ENCODE measurements at places on chromosomes 7 and 10.

DNA sequence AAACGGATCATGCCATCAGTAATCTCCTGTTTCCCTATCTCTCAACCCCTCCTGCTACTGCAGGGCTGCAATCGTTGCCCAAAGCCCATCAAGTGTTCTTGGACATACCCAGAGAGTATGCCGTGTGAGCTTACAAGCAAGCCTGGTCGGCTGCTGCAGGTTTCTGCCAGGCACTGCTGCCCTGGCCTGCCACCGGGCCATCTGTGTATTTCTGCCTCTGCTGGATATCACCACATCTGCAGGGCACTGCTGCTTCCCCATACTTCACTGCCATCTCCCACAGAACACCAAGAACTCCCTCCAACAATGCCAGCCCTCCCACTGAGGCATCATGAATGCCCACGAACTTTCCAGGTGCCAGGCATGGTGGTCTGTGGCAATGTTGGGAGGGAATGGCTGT, 138.2 kb upstream of the SORCS3 start:
- no peak for DNase-seq

GRCh38 chr10:72016608-72017300, 52.6 kb downstream of the CHST3 start:
- DNase-seq: no peak

GRCh38 chr10:78919181-78919966, 149.4 kb upstream of the ZMIZ1 start:
- DNase-seq: no peak

DNA sequence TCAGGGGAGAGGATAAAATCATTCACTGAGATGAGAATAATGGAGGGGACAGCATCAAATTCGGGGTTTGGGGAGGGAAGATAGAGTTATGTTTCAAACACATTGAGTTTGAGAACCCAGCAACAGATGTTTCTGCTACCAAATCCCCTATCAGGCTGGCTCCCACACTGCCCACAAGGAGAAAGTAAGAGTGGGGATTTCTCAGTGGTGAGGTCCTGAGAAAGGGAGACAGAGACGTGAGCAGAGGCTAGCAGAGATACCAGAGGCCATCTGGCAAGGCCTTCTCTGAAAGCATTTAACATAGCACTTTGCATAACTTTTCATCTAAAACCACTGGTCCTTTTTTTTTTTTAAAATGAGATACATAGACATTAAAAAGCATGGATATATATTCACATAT, 7.8 kb upstream of the SLF2 start:
- DNase-seq: no peak

DNA sequence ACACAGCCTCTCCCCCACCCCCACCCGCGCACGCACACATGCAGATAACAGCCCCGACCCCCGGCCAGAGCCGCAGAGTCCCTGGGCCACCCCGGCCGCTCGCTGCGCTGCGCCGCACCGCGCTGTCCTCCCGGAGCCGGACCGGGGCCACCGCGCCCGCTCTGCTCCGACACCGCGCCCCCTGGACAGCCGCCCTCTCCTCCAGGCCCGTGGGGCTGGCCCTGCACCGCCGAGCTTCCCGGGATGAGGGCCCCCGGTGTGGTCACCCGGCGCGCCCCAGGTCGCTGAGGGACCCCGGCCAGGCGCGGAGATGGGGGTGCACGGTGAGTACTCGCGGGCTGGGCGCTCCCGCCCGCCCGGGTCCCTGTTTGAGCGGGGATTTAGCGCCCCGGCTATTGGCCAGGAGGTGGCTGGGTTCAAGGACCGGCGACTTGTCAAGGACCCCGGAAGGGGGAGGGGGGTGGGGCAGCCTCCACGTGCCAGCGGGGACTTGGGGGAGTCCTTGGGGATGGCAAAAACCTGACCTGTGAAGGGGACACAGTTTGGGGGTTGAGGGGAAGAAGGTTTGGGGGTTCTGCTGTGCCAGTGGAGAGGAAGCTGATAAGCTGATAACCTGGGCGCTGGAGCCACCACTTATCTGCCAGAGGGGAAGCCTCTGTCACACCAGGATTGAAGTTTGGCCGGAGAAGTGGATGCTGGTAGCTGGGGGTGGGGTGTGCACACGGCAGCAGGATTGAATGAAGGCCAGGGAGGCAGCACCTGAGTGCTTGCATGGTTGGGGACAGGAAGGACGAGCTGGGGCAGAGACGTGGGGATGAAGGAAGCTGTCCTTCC, 620 bp downstream of the EPO start:
- no peak for DNase-seq

- no peak for DNase-seq
Observed at GRCh38 chr10:94223702-94224370, 138.9 kb downstream of the NOC3L start.

GRCh38 chr10:95474228-95475002, 86.8 kb downstream of the SORBS1 start:
- no peak for DNase-seq

DNA sequence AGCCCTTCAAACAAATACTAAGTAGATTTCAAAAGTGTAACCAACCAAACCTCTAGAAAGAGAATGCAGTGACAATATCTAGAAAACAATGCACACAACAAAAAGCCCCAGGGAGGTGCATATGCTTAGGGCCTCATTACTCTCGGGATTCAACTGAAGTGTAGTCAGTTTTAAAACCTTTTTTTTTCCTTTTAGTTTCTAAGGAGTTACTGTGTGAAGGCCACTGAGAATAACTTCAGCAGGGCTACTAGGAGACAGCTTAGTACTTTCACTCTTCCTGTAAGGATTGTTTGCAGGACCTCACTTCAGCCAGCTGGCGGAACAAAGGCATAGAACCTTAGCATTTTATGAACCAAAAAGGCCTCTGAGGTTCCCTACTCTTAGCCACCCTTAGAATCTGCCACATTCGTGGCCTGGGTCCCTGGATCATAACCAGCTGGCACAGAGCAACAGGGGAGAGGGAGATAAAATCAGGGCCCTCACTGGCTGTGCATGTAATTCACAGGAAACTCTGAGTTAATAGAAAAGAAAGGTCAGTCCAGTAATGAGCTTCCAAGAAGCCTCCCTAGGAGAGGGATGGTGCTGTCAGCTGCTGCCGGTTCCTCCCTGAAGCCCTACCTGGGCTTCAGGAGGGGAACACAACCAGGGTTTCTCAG, 3.6 kb downstream of the VOPP1 start:
- DNase-seq: no peak

GRCh38 chr7:25821225-25821624, 330.8 kb upstream of the NFE2L3 start:
- no peak for DNase-seq

DNA sequence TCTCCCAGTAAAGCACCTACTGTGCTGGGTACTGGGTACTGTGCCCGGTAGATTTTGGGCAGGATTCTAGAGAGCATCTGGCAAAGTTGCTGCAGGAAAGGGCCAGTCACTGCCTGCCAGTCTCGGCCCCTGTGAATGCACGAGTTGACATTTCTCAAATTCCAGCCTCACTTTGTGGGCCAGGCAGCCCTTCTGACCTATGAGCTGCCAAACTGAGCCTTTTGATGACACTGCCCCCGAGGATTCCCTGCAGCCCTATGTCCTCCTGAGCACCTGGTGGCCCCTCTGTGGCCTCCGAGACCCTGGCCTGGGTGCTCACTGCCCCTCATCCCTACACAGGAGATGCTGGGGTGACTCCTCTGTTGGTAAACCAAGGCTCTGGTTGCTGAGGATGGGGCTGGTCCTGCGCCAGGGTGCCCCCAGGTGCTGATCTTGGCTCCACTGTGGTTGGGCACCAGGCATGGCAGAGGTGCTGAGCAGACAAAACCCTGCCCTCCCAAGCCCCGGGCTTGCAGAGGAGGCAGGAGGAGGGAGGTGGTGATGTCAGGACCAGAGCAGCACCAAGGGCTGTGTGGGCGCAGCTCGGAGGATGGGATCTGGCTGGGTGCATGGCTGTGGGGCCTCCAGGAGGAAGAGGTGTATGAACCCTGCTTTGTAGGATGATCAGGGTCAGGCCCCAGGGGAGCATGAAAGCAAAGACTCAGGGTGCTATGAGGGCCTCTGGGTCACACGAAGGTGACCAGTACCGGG, 16.2 kb downstream of the LHPP start:
- DNase-seq: no peak

- DNase-seq: no peak
Observed at GRCh38 chr7:83782628-83783027, 133.7 kb upstream of the SEMA3E start.

- DNase-seq: no peak
Observed at GRCh38 chr10:36269222-36269621, 627.1 kb upstream of the FZD8 start.

DNA sequence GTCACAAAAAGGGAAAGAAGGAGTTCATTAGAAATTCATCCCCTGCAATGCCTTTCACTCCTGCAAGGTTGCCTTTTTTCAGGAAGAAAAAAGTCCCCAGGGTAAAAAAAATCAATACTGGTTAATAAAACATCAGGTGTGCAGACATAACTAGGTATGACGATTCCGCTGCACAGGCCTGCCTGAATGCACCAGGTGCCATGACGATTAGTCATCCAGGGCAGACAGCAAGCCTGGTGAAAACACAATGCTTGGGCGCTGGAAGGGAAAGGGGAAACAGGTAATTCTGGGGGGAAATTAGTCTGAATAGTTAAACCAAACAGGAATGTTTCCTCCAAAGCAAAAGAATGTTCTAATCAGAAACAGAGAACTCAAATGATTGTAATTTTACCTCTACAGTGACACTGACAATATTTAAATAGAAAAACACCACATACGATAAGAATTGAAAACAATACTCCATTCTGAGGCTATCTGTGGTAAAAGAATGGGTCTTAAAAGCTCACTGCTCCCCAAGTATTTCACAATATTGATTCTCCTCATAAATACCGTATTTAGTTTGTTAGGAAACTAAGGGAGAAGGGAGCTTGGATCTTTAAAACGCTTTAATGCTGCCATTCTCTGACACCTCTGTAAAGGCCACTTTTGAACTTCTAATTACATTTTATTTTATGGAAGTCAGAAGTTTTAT, 45.2 kb downstream of the VPS41 start:
- DNase-seq: no peak

DNA sequence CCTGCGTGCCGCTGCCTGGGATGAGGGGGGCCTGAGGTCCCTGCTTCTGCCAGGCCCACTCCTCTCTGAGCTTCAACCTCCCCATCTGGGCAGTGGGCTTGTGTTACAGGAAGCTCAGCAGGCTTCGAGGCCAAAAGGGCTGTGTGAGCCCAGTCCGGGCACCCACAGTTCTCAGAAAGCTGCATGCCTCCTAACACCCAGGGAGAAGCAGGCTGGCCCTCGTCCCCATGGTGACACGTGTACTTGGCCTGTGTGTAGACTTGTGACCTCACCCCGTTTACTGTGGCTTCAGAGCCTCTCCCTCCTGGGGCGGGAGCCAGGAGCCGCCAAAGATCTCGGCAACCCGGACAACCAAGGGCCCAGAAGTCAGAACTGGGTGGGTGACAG, 2.2 kb upstream of the GRIFIN start:
- DNase-seq: no peak

GRCh38 chr10:48511875-48512231, 93.0 kb downstream of the ARHGAP22 start:
- no peak for DNase-seq
